Fibroblast of lung (primary cell): ENCODE measurements at places on chromosomes 11 and 22. TPM values are rescaled to one million over a fixed set of nuclear protein-coding genes. Genes with fewer than 3 reads are reported as not detected.

Gene MMP11
- polyA plus RNA-seq: 4.5 and 8.3 TPM in 2 replicates

DNA sequence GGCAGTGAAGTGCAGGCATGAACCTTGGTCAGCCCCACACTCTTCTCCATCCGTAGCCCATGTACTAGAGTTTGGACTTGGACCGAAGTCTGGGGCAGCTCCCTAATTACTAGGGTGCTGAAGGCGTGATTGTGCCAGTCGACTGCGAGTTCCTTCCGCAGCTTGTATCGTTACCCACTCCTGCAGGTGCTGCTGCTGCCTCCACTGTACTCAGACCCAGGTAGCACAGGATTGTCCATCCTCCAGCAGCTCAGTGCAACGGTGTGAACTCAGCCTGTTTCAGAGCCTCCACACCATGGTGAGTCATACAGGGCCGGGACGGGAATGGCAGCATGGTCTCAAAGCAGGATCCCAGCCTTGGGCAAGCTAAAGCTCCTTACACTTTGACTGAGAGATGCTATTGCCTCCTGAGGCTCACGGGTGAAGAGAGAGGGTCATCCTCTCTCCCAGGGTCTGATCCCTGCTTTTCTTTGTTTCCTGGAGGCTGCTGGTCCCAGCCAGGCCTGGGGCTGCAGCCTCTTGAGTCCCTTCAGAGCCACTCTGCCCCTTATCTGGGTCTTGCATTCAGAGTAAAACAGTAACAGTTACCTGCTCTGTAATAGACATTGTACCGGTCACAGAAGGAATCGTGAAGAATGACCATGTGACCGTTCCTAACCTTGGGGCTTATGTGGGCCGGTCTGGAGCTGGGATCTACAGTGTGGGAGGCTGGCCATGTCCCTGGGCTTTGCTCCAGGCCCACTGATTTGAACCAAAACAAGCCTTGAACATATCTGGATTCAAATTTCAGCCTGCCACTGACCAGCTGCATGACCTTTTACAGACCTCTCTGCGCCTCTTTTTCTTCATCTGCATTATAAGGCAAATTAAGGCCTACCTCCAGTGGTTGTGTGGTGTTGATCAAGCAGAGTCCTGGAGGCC is 1.7 kb downstream of the TKFC start:
- DNase-seq: peak; percentile 56

- peak; percentile 97 for DNase-seq
Measured at GRCh38 chr22:17969701-17970113, 54.7 kb downstream of the MICAL3 start.

- peak; percentile 10 for DNase-seq
Measured at GRCh38 chr22:35150183-35151107, 84.5 kb downstream of the ISX start.

GRCh38 chr11:9936754-9937153 is 272.9 kb downstream of the SWAP70 start:
- no peak for DNase-seq

Gene TRIM49
- not detected in 2 replicates for polyA plus RNA-seq

Gene TBX10
- polyA plus RNA-seq: not detected in 2 replicates

DNA sequence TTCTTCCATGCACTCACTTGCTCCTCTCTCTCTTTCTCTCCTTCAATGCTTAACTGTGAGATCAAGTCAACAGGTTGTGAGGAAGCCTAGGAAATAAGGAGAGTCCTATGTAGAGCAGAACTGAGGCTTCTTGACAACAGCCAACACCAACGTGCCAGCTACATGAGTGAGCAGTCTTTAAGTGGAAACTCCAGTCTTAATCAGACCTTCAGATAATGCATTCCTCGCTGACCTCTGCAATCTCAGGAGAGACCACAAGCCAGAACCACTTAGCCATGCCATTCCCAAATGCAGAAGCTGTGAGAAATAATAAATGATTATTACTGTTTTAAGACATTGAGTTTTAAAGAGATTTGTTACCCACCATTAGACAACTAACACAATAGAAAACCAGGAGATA is 6.1 kb upstream of the TEAD1 start:
- peak; percentile 82 for DNase-seq

DNA sequence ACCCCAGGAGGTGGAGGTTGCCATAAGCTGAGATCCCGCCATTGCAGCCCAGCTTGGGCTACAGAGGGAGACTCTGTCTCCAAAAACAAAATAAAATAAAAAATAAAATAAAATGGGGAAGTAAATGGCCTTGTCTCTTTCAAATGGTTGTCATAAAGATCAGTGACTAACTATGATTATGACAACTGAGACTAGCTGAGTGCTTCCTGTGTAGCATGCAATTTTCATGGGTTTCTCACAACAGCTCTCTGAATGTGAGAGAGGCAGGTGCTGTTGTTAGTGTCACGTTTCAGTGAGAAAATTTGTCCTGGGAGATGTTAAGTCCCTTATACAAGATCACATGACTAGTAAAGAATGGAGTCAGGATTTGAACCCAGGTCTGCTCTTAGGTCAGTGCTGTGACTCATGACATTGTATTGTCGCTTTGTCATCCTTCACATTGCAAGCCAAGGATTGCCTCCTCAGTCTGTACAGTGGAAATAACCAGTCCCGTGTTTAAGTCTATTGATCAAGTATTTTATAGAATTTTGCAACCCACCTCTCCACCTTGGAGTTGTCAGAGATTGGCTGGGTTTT is 163.3 kb upstream of the CCDC90B start:
- DNase-seq: peak; percentile 1

DNA sequence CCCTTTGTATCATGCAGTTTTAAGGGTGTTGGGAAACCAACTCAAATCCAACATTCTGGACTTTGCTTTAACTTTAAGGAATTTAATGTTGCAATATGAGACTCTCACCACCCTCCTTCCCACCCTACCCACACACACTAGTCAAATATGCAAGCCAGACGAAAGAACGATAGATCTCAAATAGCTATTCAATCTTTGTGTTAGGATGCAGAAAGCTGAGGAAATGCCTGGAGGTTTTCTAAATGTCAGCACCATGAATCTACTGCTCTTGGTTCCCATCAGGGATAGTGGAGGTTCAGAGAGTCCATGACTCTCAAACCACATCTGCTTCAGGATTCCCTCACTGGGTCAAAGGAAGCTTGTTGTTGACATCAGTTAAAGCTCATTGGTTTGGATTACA is 33.7 kb downstream of the EXPH5 start:
- peak; percentile 85 for DNase-seq

- no peak for DNase-seq
Measured at GRCh38 chr11:98411777-98412176, 609.0 kb upstream of the CNTN5 start.

DNA sequence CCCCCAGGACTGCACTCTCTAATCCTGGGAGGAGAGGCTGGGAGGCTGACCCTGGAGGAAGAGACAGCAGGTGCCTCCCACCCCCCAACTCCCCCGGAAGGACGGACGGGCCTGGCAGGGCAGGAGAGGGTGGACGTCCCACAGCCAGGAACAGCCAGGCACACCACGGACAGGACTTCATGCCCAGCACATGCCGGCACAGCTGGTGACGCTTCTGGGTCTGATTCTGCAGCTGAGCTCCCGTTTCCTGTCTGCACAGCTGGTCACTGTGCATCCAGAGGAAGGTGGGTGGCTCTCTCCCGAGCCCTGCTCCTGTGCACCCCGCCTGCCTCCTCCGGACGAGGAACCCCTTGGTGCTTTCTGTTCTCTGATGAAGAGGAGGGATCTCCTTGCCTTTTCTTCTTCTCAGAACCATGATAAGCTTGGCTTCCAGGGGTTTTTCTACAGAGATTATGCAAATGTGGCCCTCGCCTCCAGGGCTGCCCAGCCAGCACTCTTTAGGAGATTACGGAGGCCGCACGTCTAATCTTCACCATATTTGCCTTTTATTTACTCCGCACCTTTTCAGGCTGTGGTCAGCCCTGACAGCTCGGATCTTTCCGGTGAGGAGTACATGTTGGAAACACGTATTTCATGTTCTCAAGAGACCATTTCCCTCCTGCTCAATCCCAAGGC is 1295.8 kb downstream of the BRD1 start:
- no peak for DNase-seq

GRCh38 chr11:62806611-62807121 is 1.4 kb upstream of the NXF1 start:
- peak; percentile 25 for DNase-seq

DNA sequence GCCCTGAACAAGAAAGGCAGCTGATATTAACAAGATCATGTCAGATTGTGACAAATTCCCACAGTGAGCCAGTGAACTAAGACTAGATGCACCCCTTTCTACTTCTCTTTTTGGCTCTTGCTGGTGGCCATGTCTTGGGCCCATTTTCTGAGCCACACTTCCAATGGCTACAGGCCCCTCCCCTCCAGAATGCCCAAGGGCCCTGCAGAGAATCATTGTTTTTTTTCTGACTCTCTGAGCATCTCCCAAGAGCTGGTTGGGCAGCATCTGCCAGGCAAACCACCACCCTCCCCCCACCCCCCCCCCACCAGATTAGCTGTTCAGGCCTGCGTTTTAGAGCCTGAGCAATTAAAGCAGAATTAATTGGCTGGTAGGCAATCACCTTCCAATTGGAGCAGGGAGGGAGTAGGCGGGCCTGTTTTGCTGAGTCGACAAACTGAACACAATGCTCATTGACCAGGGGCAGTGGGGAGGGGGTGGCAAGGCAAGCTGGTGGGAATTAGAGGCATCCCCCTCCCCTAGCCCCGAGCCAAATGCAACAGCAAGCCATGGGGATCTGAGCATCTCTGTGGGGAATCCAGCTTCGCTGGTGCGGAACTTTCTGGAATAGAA is 541.4 kb downstream of the MN1 start:
- DNase-seq: no peak

Gene GPHA2
- not detected in 2 replicates for polyA plus RNA-seq

- no peak for DNase-seq
Measured at GRCh38 chr11:117080370-117080769, 17.9 kb downstream of the SIK3 start.

Gene GGTLC3
- polyA plus RNA-seq: not detected in 2 replicates

GRCh38 chr11:118980191-118980881 is 8.8 kb downstream of the FOXR1 start:
- DNase-seq: no peak

- DNase-seq: no peak
Measured at GRCh38 chr11:13114566-13115379, 105.7 kb downstream of the RASSF10 start.

- DNase-seq: peak; percentile 83
Measured at GRCh38 chr22:31829505-31829904, 75.7 kb downstream of the DEPDC5 start.

Gene APOBEC3H
- 0.20 TPM in 1 of 2 replicates, not detected in the other for polyA plus RNA-seq

GRCh38 chr11:70712471-70712870 is 314.1 kb downstream of the CTTN start:
- DNase-seq: no peak

DNA sequence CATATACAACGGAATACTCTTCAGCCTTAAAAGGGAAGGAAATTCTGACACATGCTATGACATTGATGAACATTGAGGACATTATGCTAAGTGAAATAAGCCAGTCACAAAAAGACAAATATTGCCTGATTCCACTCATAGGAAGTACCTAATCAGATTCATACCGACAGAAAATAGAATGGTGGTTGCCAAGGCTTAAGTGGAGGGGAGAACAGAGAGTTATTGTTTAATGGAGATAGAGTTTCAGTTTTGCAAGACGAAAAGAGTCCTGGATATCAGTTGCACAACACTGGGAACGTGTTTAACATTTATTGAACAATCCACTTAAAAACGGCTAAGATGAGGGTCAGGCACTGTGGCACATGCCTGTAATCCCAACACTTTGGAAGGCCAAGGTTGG is 45.6 kb upstream of the HIPK3 start:
- no peak for DNase-seq

DNA sequence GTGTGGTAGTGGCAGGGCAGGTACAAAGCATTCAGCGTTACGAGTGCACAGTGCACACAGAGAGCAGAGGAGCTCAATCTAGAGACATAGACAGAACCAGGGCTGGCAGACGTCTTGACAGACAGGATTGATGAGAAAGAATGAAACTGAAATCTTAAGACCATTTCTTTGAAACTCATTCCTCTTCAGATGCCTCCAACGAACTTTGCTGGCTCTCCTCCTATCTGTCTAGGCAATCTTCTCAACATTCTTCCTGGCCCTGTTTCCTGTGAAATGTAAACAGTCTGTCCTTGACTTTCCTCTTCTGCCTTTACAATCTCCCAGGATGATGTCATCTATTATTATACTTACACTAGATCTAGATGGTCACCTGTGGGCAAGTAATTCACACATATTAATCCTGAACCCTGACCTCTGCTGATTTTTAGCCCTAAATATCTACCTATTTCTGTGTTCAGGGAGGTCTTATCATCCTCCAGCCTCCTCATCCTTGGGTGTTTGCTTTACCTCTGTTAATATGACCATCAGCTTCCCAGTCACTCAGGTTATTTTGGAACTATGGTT is 119.5 kb downstream of the ENTHD1 start:
- no peak for DNase-seq

Gene USP2
- 0.66 and 1.0 TPM in 2 replicates for polyA plus RNA-seq

DNA sequence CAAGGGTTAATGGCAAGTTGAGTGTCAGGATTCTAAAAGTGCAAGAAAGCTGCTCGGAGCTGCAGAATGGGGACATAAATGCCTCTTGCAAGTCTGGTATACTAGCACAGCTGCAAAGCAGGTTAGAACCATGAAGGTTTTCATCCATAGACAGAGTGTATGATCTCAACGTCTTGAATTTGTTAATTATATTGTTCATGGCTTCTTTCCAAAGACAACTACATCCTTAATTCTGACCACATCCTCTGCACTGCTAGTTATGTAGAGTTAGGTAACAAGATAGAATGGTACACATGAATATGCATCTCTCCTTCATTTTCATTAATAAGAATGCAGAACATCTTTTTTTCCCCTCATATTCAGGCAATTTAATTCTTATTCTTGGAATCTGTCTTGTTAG is 34.2 kb downstream of the EXPH5 start:
- peak; percentile 71 for DNase-seq

GRCh38 chr22:26502688-26503561 is 9.3 kb downstream of the TFIP11 start:
- DNase-seq: peak; percentile 57

DNA sequence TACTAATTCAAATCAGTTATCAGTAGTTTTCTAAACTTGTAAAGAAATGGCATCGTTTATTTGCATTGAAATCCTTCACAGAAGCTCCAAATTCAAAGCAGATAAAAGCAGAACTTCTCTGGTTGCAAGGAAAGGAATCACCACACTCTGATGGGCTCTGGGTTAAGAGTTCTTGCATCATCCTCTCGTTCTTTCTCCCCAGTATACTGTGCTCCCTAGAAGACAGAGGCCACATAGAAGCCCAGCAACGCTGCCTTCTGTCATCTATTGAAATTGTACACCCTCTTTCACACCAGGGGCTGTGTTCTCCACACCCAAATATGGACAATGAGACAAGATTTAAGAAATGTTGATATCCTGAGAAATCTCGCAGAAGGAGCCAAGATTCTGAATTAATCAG is 29.3 kb downstream of the FAT3 start:
- DNase-seq: peak; percentile 28

GRCh38 chr11:102589047-102589459 is 36.1 kb downstream of the MMP20 start:
- DNase-seq: no peak

DNA sequence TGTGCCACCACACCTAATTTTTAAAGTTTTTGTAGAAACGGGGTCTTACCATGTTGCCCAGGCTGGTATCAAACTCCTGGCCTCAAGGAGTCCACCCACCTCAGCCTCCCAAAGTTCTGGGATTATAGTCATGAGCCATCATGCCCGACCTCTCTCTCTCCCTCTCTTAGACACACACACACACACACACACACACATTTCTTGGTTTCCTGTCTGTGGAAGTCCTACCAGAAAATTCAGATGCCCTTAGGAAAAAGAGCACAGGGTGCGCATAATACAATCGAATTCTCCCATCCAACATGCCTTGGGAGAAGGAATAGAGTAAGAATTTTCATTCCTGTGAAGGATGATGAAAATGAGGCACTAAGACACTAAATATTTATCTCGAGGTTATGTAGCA is 10.4 kb downstream of the MICAL3 start:
- DNase-seq: no peak

- DNase-seq: no peak
Measured at GRCh38 chr11:94178331-94178730, 49.7 kb downstream of the PANX1 start.
